AG08395 (cell line): ENCODE measurements at places on chromosomes 6 and 20.

DNA sequence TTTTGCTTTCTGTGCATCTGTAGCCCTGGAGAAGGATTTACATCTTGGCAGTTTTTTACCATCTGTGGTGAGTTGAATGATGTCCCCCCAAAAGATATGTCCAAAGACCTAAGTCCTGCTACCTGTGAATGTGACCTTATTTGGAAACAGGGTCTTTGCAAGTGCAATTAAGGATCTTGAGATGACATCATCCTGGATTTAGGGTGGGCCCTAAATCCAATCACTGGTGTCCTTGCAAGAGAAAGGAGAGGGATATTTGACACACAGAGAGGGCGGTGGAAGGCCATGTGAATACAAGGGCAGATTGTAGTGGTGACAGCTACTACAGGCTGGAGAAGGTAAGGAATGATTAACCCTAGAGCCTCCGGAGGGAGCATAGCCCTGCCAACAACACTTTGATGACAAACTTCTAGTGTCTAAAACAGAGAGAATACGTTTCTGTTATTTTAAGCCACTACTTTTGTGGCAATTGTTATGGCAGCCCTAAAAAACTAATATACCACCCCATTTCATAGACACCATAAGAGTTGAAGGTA is 35.1 kb downstream of the MKKS start:
- no peak for DNase-seq

DNA sequence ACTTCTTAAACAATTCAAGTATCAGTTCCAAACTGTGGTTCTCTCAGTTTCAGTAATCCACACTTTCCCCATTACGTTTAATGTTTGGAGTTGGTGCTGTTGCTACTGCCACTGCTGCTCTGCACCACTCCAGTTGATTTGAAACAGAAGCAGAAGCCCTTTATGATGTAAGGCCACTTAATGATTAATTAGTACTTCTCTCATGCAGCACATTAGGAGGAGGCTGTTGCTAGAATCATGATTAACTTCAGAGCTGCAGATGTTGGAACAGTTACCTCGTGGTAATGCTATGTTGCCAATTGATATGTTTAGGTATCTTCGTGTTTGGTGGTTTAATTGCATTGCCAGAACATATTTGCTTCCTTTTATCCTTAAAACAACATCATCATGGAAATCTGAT is 986.2 kb upstream of the CITED2 start:
- DNase-seq: no peak

GRCh38 chr6:143867236-143867635 is 3.0 kb downstream of the ZC2HC1B start:
- no peak for DNase-seq

GRCh38 chr6:167778497-167779128 is 48.1 kb upstream of the AFDN start:
- no peak for DNase-seq

- peak; percentile 90 for DNase-seq
Measured at GRCh38 chr6:5989141-5989723, 17.5 kb downstream of the NRN1 start.

- DNase-seq: peak; percentile 27
Measured at GRCh38 chr6:72624557-72625160, 2.8 kb downstream of the KCNQ5 start.

- DNase-seq: no peak
Measured at GRCh38 chr6:169982461-169983386, 231.3 kb downstream of the ERMARD start.

DNA sequence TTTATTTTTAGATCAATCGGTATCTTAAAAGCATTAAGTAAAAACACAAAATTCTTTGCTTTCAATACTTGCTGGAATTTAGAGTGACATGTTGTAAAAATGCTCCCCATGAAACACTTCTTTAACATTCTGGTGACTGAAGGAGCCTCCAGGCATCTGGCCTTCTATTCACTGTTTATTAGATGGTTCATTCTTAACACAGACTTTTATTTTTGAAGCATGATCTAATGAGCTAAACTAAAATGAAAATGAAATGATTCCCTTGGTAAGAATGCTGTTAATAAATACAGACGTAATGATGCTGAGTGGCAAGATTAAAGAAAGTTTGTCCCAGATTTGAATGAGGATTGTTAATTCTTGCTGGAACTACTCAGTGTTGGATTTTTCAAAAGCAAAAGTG is 698.4 kb downstream of the TENT5A start:
- no peak for DNase-seq
